ENCODE measurements at places on chromosomes 2 and 18. TPM values are rescaled to one million over a fixed set of nuclear protein-coding genes. Genes with fewer than 3 reads are reported as not detected.

- H3K27me3 ChIP-seq: no peaks in the 10 kb centered on the region
- no peaks in the 10 kb centered on the region for H3K36me3 ChIP-seq
- H3K4me1 ChIP-seq: no peaks in the 10 kb centered on the region
- DNase-seq: no peak
- H3K4me3 ChIP-seq: no peak overlapping the region
- no peak overlapping the region for H3K27ac ChIP-seq
Observed at GRCh38 chr2:112019569-112019982, 35.5 kb upstream of the TMEM87B start.

DNA sequence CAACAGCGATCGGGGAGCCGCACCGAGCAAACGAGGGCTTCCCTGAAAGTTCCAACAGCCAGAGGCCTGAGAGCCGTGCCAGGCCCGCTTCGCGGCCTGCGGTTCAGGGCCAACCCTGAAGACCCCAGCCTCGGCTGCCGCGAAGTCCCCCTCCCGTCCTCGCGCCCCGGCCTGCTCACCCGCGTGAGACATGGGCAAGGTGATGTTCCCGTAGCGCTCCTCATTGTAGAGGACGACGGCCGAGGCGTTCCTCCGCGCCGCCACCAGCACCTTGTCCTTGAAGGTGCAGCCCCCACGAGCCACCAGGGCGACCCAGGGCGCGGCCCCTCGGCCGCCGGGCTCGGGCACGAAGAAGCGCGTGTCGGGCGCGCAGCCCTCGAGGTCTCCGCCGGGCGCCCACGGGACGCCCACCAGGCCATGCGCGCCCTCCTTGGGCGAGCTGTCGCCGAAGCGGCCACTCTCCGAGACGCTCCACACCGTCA, 510 bp downstream of the RNF149 start:
- peak overlapping the region; percentile 90 for H3K4me3 ChIP-seq
- H3K36me3 ChIP-seq: peaks cover 18% of the 10 kb centered on the region
- H3K27ac ChIP-seq: peak overlapping the region; percentile 85
- no peaks in the 10 kb centered on the region for H3K27me3 ChIP-seq
- H3K4me1 ChIP-seq: peaks cover 66% of the 10 kb centered on the region

- H3K27me3 ChIP-seq: no peaks in the 10 kb centered on the region
- no peak overlapping the region for H3K27ac ChIP-seq
- no peak for DNase-seq
- no peak overlapping the region for H3K4me3 ChIP-seq
Observed at GRCh38 chr2:165055082-165055851, 99.9 kb upstream of the SLC38A11 start.

DNA sequence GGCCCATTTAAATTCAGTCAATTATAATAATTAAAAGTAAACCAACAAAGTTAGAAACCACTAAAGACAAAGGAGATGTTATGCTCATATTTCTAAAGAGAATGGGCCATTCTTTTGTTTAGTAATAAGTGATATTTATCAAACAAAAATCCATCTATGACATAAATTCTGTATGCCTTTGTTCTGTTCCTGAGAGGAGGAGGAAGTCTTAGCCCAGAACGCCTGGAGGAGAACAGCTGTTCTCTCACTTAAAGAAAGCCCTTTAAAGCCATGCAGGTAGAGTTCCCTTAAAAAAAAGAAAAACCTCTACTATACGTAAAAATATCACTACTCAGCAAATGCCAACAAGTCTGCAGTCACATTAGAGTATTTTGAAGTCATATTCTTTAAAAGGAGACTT, 15.5 kb downstream of the LAMA1 start:
- no peaks in the 10 kb centered on the region for H3K4me1 ChIP-seq
- no peak for DNase-seq
- no peak overlapping the region for H3K4me3 ChIP-seq

DNA sequence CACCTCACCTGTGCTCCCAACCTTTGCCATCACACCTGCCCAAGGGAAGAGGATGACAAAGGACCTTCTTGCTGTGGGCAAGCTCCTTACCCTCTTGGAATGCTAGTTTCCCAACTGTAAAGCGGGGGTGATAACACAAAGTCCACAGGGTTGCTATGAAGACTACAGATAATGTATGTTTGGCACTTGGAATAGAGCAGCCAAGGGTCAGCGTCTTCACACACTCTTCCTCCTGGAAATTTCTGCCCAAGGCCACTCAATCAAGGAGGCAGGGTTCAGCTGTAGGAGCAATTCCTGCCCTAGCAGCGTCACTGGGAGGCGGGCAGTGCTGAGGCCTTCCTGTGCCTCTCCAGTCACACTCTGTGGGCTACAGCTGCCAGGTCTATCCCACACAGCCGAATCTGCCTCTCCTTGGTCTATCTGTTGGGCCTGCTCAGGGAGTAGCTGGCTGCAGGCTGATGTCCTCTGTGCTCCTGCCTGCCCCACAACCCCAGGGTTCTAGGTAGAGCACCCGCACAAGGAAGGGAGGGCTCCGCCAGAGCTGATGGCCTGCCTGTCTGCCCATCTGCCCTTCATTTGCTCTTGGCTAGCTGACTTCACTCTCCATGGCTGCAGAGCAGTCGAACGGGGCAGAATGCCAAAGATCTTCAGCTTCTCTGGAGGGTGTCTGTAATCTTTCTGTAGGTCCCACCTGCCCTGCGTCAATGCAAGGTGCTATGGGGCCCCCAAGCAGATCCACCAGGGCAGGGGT, 91.9 kb downstream of the MRO start:
- no peak for DNase-seq
- no peaks in the 10 kb centered on the region for H3K4me1 ChIP-seq
- no peak overlapping the region for H3K4me3 ChIP-seq
- H3K27ac ChIP-seq: no peak overlapping the region
- H3K36me3 ChIP-seq: no peaks in the 10 kb centered on the region
- H3K27me3 ChIP-seq: no peaks in the 10 kb centered on the region

GRCh38 chr2:183868153-183868552, 730.2 kb upstream of the ZNF804A start:
- no peaks in the 10 kb centered on the region for H3K36me3 ChIP-seq
- H3K27ac ChIP-seq: no peak overlapping the region
- no peak for DNase-seq
- no peaks in the 10 kb centered on the region for H3K27me3 ChIP-seq
- no peaks in the 10 kb centered on the region for H3K4me1 ChIP-seq
- H3K4me3 ChIP-seq: no peak overlapping the region

GRCh38 chr2:123521854-123522253, 503.2 kb upstream of the CNTNAP5 start:
- DNase-seq: no peak
- no peaks in the 10 kb centered on the region for H3K27me3 ChIP-seq
- no peak overlapping the region for H3K4me3 ChIP-seq
- no peaks in the 10 kb centered on the region for H3K36me3 ChIP-seq
- no peaks in the 10 kb centered on the region for H3K4me1 ChIP-seq
- H3K27ac ChIP-seq: no peak overlapping the region

DNA sequence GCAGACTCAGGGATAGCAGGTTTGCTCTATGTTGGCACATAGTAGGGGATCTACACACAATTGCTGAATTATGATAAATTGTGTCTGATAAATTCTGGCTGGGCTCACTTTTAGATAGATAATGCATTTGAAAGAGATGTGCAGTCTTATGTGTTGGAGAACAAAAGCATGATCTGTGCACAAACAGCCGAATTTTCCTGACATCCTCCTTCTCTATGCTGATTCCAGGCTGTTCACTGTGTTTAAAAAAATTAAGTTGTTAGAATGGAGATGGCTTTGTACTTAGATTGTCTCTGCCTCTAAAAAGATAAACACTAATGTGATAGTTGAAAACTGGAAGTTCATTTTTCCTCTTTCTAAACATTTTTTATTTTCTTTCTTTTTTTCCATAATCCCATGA, 2.1 kb downstream of the CERS6 start:
- no peaks in the 10 kb centered on the region for H3K27me3 ChIP-seq
- H3K36me3 ChIP-seq: no peaks in the 10 kb centered on the region
- H3K4me3 ChIP-seq: peak overlapping the region; percentile 83
- H3K27ac ChIP-seq: no peak overlapping the region
- DNase-seq: no peak

DNA sequence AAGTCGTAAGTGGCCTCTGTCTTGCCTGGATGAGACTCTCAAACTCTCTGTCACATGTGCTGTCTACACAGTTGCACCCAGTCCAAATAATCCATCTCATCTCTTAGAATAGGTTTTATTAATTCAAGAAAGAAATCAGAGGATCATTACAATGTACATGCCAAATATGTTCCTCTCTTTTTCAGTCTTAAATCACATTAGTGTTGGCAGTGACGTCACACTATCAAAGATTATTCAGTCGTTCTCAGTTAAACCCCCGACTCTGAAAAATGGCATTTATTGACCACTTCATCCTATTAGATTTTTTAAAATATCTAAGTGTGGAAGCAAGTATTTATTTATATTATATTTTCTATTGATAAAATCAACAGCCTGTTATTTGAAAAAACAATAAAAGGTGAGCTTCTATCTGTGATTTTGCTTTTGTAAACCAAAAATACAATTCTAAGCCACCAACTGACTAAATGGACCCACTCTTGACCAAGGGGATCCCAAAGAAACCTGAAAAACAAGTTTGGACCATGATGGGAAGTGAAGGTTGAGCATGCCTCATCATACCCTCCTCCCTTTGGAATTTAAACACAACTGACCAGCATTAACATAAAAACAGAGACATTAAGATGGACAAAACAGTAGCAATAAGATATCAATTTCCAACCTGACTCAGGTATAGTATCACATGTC, 1894.4 kb upstream of the LRRTM1 start:
- H3K36me3 ChIP-seq: no peaks in the 10 kb centered on the region
- no peak for DNase-seq
- no peak overlapping the region for H3K27ac ChIP-seq
- H3K4me1 ChIP-seq: no peaks in the 10 kb centered on the region

DNA sequence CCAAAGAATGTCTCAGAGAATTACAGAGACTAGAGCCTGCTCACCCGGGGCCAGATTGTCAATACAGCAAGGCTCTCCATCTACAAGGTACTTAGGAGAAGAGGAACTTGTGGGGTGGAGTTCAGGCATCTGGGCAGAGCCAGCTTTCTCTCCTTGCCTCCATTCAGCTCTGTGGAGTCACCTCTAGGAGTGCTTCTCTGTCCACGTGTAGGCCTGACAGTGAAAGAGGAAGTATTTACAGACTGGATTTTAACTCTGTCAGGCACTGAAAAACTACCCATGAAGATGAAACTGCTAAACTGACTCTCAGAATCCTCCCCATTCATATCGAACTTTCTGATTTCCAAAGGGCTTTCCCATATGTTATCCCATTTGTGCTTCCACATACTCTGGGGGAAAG, 315.6 kb downstream of the SETBP1 start:
- H3K4me1 ChIP-seq: no peaks in the 10 kb centered on the region
- H3K4me3 ChIP-seq: no peak overlapping the region
- no peak overlapping the region for H3K27ac ChIP-seq
- no peak for DNase-seq
- H3K36me3 ChIP-seq: no peaks in the 10 kb centered on the region

- peaks cover 54% of the 10 kb centered on the region for H3K36me3 ChIP-seq
- H3K4me3 ChIP-seq: no peak overlapping the region
- H3K27me3 ChIP-seq: no peaks in the 10 kb centered on the region
- H3K4me1 ChIP-seq: peaks cover 8% of the 10 kb centered on the region
- H3K27ac ChIP-seq: no peak overlapping the region
Observed at GRCh38 chr2:106129592-106129991, 64.5 kb downstream of the UXS1 start.

DNA sequence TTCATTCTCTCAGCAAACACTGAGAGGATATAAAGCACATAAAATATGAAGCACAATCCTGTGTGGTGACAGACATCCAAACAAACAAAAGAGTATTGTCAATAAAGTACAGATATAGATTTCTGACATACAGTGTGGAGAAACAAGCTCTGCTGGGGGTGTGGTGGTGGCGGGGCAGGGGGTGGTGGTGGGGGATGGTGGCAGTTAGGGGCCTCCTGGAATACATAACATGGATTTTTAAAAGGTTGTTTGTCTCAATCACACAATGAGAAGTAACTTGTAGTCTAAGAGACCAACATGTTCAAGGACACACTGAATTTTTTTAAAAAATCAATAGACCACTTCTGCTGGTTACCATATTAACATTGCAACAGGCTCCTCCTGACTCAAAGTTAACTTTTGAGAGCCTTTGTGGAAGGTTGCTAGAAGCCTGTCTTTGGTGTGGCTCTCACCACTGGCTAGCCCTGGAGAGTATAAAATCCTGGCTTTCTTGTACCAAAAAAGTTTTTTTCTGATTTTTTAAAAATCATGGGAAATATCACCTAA, 1197.4 kb downstream of the SUCLG1 start:
- no peak for DNase-seq
- no peak overlapping the region for H3K4me3 ChIP-seq
- H3K4me1 ChIP-seq: no peaks in the 10 kb centered on the region
- no peaks in the 10 kb centered on the region for H3K27me3 ChIP-seq
- no peaks in the 10 kb centered on the region for H3K36me3 ChIP-seq

- H3K27me3 ChIP-seq: no peaks in the 10 kb centered on the region
- H3K4me1 ChIP-seq: no peaks in the 10 kb centered on the region
- H3K27ac ChIP-seq: no peak overlapping the region
- DNase-seq: no peak
- no peak overlapping the region for H3K4me3 ChIP-seq
- peaks cover 18% of the 10 kb centered on the region for H3K36me3 ChIP-seq
Observed at GRCh38 chr2:73870084-73870483, 22.7 kb upstream of the ACTG2 start.

DNA sequence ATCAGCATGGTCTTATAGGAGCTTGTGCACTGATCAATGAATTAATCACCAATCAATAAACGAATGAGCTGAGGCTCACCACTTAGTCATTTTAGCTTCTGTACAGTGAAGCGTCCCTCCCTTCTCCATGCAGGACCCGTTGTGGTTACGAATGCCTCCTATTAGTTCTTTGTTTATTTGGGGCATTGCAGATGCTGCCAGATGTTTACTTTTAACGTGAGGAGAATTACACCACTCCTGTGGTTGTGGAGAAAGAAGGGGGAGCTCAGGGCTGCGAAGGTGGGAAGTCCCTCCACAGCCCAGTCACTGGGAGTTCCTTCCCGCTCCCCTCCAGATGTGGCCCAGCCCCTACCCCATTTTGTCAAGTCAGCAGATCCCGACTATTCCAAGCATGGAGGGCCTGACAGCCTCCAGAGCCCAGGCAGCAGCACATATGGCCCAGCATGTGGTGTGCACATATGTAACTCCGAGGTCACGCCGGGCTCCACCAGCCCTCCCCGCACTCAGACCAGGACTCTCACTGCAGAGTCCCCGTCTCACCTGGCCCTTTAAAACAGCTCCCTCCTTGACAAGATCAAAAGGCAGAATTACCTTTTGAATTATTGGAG, 20.9 kb downstream of the PKDCC start:
- peaks cover 11% of the 10 kb centered on the region for H3K27me3 ChIP-seq
- no peaks in the 10 kb centered on the region for H3K4me1 ChIP-seq
- H3K4me3 ChIP-seq: no peak overlapping the region
- no peaks in the 10 kb centered on the region for H3K36me3 ChIP-seq
- H3K27ac ChIP-seq: no peak overlapping the region

DNA sequence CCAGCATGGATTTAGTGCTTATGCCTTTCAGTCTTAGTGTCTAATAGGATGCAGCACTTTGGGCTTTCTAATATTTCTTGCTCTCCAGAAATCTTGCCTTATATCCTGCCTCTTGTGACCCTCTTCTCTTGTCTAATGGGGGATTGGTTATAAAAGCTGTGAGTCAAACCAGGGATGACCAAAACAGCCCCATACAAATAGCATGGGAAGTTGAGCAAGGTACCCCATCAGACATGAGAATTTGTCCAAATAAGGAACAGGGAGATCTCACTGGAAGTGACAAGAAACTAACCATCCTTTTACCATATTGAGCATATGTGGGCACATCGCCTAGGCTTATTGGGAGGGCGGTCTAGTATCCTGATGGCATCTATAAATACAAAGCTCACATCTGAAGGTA, 78.8 kb upstream of the BZW1 start:
- H3K4me3 ChIP-seq: no peak overlapping the region
- no peaks in the 10 kb centered on the region for H3K36me3 ChIP-seq
- no peak for DNase-seq
- no peaks in the 10 kb centered on the region for H3K27me3 ChIP-seq
- no peaks in the 10 kb centered on the region for H3K4me1 ChIP-seq

CAPN13 gene
- total RNA-seq: not detected

BABAM2 gene
- 32.8 TPM for total RNA-seq

DCDC2C gene
- total RNA-seq: not detected

IL36B gene
- not detected for total RNA-seq
